Right lobe of liver (tissue), 6 donors: ENCODE measurements at places on chromosomes 2 and 18.

- DNase-seq = no peak
Observed at GRCh38 chr2:6845903-6846302, 19.8 kb downstream of the CMPK2 start.

- DNase-seq = no peak
Observed at GRCh38 chr2:119206201-119206600, 17.4 kb upstream of the STEAP3 start.

DNA sequence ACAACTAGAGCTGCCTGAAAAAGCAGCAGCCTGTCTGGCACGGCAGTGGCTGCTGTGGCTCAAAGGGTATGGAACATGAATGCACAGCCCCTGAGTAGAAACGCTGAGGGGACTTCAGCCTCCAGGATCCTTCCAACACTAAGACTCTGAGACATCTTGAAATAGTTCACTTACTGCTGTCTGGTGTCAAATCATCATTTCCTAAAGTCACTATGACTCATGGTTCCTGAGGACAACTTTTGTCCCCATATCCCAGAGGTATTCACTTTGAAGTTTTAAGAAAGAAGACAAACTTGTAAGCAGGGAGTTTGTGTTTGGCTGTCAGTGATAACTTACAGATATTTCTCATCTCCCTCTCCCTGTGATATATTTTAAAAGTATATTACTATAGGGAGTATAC lies 33.3 kb upstream of the NEB start:
- no peak for DNase-seq

GRCh38 chr2:159442159-159442852 lies 155.8 kb upstream of the WDSUB1 start:
- DNase-seq = no peak

DNA sequence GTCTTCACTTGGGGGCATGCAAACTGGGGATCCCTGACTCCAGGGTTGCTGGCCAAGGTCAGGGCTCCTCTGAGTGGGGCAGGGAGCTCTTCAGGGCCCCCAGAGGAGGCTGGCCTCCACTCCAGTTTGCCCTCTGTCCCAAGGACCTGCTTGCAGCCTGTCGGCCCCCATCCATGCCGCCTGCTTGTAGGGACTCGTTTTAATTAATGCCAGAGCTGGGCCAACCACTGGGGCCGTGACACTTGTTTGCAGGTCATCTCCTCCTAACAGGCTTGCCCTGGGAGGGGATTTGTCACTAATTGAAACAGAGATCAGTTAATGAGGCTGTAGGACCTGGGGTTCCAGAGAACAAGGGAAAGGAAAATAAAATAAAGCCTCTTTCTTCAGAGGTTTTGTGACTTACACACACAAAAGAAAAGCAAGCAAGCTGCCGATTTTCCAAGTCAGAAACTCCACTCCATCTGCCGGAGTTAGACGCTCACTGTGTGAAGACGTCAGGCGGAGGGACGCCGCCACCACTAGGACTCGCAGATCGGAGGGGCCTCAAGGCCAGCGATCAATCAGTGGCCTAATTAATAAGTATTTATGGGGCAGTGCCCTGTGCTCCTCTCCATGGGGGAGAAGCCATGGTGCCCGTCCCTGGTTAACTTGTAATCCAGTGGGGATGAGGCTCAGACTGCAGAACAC lies 75.9 kb downstream of the SFXN5 start:
- no peak for DNase-seq
